Urinary bladder (tissue), 4 donors: ENCODE measurements at places on chromosomes 7 and 10. TPM values are rescaled to one million over a fixed set of nuclear protein-coding genes. Genes with fewer than 3 reads are reported as not detected.

The PRSS37 gene
- not detected for total RNA-seq

The NANOS1 gene
- total RNA-seq: 2.2 TPM

The NXPH1 gene
- 2.0 TPM for total RNA-seq

The CYP2C9 gene
- total RNA-seq: not detected

The C7orf57 gene
- 0.21 TPM for total RNA-seq

GRCh38 chr7:156919132-156919713 is 26.2 kb upstream of the LMBR1 start:
- DNase-seq: no peak

DNA sequence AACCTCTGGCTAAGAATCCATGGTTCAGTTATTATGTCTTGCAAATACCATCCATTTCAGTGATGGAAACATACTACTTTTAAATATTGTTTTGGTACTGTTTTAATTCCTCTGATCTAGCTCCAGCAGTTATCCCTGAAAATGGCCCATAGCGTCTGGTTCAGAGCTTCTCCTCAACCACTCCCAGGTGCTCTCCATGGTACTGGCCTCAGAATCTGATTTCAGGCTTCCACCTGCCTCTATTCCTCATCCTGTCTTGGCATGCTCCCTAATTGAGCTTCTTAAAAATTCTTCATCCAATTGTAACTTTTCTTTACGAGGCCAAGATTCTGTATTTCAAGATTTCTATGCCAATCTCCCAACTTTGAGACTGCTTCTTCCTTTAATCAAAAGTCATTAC is 236.3 kb downstream of the HTR7 start:
- no peak for DNase-seq

DNA sequence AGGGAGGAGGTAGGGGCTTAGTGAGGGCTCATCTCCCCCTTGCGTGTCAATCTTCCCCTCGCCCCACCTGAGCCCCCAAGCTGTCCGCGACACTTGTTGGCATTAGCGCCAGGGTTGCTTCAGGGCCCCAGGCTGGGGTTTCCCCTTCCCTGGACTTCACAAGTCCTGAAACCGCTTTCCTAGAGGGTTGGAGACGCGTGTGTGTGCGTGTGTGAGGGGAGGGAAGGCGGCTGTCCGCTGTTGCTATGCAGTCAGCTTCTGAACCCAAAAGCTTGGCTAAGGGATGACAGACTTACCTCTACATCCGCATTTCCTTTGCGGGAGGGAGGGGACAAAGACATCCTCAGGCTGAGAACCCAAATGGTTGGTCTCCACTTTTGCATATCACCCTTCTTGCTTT is 803 bp downstream of the GOLGA7B start:
- no peak for DNase-seq

DNA sequence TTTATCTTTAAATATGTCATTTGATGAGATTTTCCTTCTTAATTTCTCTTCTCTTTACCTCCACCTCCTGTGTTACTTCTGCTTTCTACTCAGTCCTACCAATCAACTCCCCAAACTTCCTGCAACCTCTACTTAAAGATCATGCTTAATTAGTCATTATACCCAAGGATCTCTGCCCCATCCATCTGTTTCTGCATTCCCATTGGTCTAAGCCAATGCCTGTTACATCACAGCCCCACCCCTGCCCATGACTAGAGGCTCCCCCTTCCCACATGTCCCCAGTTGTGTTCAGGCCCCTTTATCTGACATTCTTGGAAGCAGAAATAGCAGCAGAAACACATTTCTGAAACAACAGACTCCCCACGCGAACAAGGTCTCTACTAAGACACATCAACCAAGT is 319.1 kb upstream of the NFE2L3 start:
- no peak for DNase-seq

DNA sequence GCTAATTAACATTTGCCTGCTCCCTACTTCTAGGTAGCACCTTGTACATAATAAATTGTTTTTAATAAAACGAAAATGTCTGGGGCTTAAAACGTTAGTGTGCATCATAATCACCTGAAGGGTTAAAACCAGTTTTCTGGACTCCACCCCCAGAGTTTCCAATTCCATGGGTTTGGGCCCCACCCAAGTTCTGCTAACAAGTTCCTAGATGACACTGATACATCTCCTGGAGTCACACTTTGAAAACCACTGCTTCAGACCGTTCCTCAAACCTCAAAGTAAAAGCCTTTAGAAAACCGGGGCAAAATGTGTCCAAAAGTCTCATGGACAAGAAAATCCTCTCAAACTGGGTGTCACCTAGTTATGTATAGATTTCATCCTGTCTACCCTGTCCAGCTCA is 9.3 kb downstream of the OSBPL3 start:
- DNase-seq: no peak

- DNase-seq: no peak
These were observed 312.4 kb upstream of the CACNA2D1 start for GRCh38 chr7:82755705-82756551.

GRCh38 chr10:1074748-1075308 is 18.6 kb downstream of the WDR37 start:
- no peak for DNase-seq

GRCh38 chr7:117126676-117127075 is 173.4 kb downstream of the ST7 start:
- no peak for DNase-seq

DNA sequence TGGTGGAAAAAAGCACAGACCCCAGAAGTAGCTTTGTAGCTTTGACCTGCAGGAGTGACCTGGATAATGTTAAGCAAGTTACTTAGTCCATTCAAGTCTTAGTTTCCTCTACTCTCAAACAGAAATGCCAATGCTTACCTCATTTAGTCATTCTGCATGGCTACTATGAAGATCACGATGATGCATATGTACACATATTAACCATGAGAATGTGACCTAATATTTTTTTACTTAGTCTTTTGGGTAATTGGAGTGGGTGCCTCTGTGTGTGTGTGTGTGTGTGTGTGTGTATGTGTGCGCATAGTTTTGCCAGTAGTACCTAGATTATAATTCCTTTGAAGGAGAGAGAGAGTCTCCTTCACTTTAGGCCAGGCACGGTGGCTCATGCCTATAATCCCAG is 95.8 kb downstream of the NRP1 start:
- DNase-seq: no peak
